ENCODE measurements at places on chromosomes 16 and 17.

GRCh38 chr17:56737421-56738161 is 96.1 kb downstream of the C17orf67 start:
- no peak for DNase-seq

DNA sequence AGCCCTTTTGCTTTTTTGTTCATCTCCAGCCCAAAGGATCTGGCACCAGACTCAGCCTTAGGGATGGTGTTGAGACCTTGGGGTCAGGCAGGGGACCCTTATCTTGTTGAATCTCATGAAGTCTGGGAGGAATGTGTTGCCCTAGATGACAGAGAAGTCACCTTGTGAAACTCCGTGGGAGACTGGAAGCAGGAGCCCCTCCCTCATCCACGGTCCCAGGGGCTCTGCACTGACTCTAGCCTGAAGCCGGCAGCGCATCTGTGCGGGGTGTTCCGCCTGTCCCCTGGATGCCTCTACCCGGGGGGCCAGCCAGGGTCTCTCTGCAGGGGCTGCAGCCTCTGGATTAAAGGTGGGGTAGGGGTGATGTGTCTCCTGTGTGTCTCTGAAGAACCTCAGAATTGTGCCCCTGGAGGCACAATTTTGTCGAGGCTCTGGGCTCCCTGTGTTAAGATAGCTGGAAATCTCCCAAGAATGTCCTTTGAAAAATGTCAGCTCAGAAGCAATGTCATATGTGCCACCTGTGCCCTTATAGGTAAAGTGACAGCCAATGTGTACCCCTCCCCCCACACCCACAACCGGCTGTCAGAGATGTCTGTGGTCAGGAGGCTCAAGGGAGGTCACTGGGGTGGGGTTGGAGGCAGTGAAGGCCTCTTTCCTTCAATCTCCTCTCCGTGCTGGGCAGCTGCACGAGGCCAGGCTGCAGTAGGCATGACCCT is 32.1 kb upstream of the CDC42EP4 start:
- no peak for DNase-seq

DNA sequence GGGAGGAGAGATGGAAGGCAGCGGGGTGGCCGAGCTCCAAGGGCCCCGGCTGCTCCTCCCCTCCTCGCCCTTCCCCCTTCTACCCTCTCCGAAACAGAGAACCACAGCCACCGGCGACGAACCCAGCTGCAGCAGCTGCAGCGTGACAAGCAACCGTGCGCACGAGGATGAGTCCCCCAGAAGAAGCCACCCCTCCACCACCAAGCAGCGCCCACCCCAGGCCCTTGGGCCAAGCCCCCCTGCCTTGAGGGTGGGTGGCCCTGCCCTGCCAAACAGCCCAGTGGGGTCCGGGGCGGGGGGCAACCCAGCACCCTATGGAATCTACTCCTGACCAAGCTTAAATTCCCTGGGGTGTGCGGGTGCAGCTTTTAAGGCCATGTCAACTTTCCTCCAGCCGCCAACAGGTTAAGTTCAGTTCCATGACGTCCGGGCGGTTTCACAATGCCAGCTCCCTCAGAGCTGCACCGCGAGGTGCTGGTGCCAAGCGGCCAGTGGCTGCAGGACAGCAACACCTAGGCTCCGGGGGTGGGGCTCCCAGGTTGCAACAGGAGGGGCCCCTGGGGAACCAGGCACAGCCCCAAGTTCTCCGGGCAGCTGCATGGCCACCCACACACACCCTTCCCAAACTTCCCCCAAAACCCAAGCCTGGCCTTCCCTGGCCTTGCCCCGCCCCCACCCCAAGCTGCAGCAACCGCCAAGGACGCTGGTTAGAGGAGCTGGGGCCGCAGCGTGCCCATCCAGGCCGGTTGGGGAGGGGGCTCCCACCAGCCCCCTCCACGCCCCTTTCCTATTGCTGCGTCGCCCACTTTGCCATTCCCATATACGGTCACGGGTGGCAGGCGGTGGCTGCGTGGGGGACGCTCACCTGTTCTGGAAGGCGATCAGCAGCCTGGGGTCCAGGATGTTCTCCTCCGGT is 2.0 kb downstream of the CBX4 start:
- no peak for DNase-seq

DNA sequence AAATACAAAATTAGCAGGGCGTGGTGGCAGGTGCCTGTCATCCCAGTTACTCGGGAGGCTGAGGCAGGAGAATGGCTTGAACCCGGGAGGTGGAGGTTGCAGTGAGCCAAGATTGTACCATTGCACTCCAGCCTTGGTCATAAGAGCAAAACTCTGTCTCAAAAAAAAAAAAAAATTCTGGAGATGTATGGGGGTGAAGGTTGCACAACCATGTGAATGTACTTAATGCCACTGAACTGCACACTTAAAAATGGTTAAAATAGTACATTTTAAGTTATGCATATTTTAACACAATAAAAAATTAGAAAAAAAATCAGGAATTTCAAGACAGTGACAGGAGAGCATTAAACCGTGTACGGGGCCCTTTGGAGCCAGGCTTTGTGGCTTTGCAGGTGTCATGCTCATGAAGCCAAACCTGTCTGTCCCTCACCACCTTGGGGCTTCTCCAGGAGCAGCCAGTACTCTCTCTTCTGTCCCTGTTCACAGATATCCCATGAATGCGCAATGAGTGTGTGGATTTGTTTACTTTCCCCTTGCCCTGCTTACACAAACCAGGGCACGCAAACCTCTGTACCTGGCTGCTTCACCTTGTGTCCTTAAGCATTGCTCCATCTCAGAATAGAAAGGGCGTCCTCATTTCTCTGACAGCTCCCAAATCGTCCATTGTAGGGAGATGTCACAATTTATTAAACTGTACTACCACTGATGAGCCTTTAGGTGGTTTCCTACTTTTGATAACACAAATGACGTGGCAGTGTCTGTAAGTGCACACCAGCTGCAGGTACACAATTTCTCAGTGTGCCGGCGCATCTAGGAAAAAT is 58.2 kb upstream of the CBX4 start:
- DNase-seq: no peak

DNA sequence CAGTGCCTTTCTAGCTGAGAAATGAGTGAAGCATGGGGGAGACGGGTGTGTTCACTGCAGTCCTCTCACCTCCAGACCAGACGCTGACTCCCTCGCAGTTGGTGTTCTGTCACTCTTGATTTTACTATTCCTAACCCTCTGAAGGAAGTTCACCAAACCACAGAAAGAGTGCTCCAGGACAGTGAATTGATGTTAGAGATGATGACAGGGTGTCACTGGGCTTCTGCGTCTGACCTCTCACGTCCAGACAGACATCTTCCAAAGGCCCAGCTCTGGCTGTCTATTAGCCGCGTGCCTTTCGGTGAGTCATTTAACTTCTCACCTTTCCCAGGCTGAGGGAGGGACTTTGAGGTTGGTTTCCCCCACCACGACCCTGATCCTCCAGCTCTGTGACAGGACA is 8.2 kb downstream of the CRAMP1 start:
- no peak for DNase-seq
